ENCODE measurements at places on chromosomes 2 and 18. TPM values are rescaled to one million over a fixed set of nuclear protein-coding genes. Genes with fewer than 3 reads are reported as not detected.

Gene NEB
- 8.6 TPM for total RNA-seq

DNA sequence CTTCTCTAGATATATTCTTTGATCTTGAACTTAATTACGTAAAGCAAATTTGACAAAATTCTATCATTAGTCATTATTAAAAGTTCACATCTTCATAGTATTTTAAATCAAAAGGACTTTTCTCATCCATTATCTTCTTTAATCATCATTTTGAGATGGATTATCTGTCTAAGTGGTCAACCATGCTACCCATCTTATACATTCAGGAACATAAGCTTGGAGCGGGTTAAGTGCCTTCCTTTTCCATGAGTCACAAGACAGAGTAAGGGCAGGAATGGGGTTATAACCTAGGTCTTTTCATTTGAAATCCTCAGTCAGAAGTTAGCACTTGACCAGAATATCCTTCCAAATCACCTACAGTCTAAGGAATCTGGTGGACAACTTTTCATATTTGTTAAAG is 297.1 kb downstream of the TCF4 start:
- DNase-seq = no peak
- no peaks in the 10 kb centered on the region for H3K36me3 ChIP-seq
- no peak overlapping the region for H3K4me3 ChIP-seq
- no peak overlapping the region for H3K27ac ChIP-seq
- no peaks in the 10 kb centered on the region for H3K27me3 ChIP-seq
- H3K4me1 ChIP-seq = peaks cover 35% of the 10 kb centered on the region

GRCh38 chr2:210421916-210422315 is 54.6 kb downstream of the LANCL1 start:
- no peak for DNase-seq
- no peaks in the 10 kb centered on the region for H3K4me1 ChIP-seq
- no peak overlapping the region for H3K4me3 ChIP-seq
- no peaks in the 10 kb centered on the region for H3K27me3 ChIP-seq

DNA sequence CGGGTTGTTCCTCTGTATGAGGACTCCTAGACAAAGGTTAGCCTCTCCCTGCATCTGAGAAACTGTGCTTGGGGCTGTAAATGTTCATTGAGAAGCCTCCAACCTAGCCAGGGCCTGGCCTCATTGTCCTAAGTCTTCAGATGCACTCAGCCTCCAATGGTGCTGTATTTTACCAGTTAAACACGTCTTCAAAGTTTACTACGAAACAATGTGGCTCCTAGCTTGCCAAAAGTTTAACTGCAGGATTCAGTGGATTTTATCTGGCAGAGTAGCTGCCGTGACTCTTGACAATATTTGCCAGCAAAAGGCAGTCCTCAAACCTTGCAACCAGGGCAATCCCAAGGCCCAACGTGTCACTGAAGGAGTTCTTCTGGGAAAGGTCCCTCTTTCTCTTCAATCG is 1.1 kb downstream of the PID1 start:
- peak overlapping the region; percentile 94 for H3K4me3 ChIP-seq
- peak overlapping the region; percentile 90 for H3K27ac ChIP-seq
- H3K27me3 ChIP-seq = no peaks in the 10 kb centered on the region
- peaks cover 10% of the 10 kb centered on the region for H3K4me1 ChIP-seq
- DNase-seq = no peak

GRCh38 chr2:190409616-190410015 is 1.5 kb downstream of the MFSD6 start:
- H3K4me1 ChIP-seq = no peaks in the 10 kb centered on the region
- H3K36me3 ChIP-seq = no peaks in the 10 kb centered on the region
- no peaks in the 10 kb centered on the region for H3K27me3 ChIP-seq
- no peak overlapping the region for H3K4me3 ChIP-seq

- no peaks in the 10 kb centered on the region for H3K36me3 ChIP-seq
- no peak overlapping the region for H3K27ac ChIP-seq
- peaks cover 27% of the 10 kb centered on the region for H3K4me1 ChIP-seq
Measured at GRCh38 chr2:202039278-202040078, 5.8 kb downstream of the FZD7 start.

DNA sequence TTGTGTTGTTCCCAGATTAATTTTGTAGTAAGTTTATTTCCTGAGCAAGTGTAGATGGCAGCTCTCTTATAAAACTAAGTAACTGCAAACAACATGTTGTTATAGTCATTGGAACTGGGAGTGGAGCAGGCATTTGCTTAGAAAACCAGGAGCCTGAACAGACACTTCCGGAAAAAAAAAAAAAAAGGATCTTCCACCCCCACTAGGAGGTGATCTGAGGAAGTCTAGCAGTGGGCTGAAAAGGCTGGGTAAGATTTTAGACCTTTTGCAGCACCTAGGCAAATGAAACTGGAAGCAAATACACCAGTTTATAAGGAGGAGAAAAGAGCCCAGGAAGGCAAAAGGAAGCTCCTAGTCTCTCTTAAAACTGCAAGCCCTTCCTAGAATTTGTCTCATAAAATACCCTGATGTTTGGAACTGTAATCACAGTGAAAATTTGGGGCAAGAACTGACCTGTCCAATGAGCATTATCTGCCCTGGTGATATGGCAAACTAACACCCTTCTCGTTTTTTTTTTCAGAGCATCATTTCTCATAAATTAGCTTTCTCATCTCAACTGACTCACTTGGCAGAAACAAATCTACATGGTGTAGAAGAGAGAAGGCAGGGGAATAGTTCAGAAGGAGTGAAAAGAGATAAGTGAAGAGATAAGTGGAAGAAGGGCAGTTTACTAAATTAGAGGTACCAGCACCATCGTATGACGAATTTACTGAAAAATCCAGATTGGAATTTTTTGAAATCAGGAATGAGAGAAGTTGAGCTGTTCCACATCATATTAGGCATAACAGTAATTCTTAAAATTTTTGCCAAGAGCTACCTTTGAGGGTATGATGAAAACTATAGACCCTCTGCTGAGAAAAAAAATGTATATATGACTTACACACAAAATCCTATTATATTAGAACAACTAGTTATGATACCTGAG is 4.2 kb upstream of the CCNYL1 start:
- no peak overlapping the region for H3K4me3 ChIP-seq
- no peak overlapping the region for H3K27ac ChIP-seq
- peaks cover 6% of the 10 kb centered on the region for H3K4me1 ChIP-seq
- H3K36me3 ChIP-seq = no peaks in the 10 kb centered on the region
- DNase-seq = no peak
- no peaks in the 10 kb centered on the region for H3K27me3 ChIP-seq
